ENCODE measurements at places on chromosomes 2 and 18.

GRCh38 chr2:112848833-112849232 is 12.3 kb upstream of the IL1B start:
- no peak for DNase-seq

- DNase-seq, result peak; percentile 25
Measured at GRCh38 chr2:68371581-68371980, 6.5 kb downstream of the PLEK start.

- no peak for DNase-seq
Measured at GRCh38 chr18:24660956-24661355, 200.5 kb downstream of the HRH4 start.

DNA sequence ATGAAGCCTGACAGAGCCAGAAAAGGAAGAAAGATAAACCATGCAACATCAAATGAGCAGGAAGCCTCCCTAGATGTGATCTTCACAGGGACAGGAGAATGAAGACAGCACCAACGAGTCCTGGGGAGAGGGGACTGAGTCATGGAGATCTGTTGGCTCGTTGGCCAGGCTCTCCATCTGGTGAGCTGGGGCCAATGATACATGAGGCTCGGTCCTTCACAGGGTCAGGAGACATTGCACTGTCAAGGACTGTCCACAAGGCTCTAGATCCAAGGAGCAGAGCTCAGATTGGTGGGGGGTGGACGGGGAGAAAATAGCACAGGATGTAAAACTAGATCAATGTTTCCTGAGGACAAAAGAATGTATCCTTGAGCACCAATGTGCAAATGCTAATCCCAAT is 735 bp downstream of the CD207 start:
- DNase-seq, result no peak

Measured in T-helper 2 cell (primary cell).